Cerebellar nuclear complex (tissue), 1 donor: ENCODE measurements at places on chromosomes 1 and 21.

DNA sequence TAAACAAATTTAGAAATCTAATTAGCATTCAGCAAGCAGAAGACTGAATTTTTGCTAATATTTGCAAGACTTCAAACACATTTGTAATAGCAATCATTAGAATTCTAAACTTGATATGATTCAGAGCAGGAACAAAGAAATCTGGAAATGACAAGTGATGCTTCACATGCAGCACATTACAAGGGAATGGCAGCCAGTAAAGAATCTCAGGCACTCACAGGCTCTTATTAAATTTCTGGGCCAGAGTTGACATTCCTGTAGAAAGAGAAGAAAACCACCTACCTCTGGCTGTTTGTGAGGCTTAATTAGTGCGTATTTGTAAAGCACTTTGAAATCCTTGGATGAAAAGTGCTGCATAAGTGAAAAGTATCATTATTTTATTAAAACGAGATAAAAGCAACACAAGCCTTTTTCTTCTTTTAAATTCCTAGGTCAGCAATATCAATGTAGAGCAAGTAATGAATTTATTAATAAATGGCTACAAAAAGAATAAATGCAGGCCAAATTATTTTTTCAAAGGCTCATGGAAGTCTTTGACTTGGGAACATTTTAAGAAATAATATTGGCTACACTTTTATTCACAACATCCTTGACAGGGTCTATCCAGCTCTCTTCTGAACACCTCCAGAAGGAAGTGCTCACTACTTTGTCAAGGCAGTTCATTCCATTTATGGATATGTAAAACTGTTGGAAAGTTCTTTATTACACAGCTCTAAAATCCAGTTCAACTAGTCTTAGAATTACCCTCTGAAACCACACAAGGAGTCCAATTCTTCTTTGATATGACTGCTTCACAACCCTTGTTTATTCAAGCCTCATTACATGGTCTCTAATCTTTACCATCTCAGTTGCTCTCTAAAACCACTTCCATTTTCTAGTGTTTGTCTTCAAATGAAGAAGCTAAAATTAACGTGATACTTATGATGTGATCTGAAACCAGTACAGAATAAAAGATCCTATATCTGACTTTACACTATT is 32.1 kb upstream of the SCYL3 start:
- no peak for DNase-seq

GRCh38 chr1:6262555-6263420 is 1.9 kb upstream of the GPR153 start:
- no peak for DNase-seq

GRCh38 chr1:229920683-229921082 is 146.4 kb upstream of the GALNT2 start:
- DNase-seq: no peak

DNA sequence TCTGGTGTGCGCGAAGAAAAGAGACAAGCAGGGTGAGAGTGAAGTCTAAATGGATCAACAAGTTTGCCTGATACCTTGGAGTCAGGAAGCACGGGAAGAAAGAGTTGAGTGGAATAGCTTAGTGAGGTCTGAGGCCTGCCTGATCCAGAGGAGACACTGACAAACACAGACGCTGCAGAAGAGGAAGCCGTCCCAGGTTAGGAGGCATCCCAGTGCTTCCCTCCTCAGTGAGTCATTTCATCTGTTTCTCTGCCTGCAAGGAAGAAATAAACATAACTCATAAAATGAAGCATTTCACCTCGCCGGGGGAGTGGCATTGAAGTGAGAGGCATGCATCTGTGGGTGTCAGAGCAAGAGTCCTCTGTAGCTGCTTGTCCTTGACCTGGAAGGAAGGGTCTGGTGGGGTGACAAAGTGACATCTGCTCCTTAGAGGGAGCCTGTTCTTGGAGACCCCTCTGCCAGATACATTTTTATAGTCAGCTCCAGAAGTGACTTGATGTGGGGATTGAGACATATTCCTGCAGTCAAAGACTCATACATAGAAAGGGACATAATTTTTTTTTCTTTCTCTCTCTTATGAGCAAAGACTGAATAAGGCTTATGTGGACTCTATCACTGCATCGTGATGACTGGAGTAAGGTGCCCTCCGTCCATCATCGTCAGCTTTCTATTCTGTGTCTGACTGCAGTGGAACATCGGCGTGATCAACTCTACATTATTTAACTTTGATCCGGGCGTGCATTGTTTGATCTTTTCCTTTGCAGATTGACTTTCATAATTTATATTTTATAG is 256.7 kb downstream of the KIF26B start:
- DNase-seq: no peak

DNA sequence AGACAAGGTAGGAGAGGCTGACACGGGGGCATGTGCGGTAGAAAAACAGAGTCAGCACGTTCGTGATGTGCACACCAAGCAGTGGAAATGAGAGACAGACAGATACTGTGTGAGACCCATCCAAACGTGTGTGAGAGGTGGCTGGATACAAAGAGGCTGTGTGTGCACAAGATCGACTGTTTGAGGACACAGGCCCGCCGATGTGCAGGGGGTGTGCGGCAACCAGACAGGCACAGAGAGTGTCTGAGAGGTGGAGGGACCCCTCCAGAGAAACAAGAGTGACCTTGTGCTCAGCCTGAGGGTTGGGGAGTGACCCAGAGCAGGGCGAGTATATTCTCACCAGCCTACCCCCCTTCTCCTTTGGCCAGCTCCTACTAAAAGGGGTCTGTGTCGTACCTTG is 97.8 kb upstream of the IPO9 start:
- DNase-seq: no peak

DNA sequence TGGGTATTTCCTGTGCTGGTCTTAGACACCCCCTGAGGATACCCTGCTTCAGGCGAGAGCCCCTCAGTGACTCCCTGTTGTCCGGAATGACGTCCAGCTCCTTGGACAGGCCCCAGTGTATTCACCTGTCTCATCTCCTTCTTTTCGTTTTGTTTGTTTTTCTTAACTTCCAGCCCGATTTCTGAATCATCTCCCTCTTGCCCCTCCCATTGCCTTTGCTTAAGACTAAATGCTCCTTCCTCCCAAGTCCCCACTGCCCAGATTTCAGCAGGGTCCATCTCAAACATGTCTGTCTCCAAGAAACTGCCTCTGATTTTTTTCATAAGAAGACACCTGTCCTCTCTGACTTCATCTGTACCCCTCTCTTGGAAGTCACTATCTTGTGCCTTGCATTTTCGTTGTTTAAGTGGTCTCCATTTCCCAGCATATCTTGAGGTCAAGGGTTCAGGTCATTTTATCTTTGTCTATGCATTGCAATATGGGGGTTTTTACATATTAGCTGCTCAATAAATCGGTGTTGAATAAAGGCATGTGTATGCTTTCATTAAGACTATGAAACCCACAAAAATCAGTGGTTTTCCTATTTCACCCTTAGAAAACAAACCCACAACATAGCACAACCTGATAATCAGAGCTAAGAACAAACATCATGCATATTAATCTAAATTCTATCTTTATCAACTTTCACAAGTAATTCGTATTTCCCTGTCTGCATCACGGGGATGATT is 58.4 kb upstream of the LGALS8 start:
- DNase-seq: no peak

DNA sequence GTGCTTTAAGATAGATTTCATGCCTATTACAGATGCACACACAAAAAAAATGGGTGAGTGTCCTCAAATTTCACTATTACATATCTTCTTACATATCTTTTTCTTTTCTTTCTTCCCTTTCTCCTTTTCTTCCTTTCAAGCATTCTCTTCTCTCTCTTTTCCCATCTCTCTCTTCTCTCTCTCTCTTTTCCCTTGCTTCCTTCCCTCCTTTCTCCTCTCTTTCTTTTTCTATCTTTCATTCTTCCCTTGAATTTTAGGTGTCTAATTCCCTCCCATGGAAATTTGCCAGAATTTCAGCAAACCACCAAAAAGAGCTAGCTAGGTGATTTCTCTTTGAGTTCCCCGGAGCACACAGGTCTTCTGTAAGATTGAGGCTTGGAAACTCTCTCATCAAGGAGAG is 395.3 kb upstream of the RUNX1 start:
- DNase-seq: no peak

DNA sequence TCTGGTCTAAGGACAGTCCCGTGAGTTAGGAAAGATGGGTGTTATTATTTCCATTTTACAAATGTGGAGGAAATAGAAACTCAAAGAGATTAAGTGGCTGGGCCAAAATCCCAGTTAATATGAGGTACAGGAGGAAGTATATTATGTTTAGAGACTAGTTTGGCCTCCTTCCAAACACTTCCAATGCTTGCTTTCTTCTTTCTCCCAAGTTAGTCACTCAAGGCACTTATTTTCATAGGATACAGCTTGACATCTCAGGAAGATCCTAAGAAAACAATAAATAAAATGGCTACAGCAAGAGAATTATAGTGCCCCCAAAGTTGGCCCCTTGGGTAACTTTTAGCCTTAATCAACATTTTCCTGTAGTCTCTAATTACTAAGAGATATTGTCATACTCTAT is 47.5 kb upstream of the IPO9 start:
- no peak for DNase-seq

GRCh38 chr1:32985226-32985625 is 20.6 kb upstream of the RNF19B start:
- no peak for DNase-seq

DNA sequence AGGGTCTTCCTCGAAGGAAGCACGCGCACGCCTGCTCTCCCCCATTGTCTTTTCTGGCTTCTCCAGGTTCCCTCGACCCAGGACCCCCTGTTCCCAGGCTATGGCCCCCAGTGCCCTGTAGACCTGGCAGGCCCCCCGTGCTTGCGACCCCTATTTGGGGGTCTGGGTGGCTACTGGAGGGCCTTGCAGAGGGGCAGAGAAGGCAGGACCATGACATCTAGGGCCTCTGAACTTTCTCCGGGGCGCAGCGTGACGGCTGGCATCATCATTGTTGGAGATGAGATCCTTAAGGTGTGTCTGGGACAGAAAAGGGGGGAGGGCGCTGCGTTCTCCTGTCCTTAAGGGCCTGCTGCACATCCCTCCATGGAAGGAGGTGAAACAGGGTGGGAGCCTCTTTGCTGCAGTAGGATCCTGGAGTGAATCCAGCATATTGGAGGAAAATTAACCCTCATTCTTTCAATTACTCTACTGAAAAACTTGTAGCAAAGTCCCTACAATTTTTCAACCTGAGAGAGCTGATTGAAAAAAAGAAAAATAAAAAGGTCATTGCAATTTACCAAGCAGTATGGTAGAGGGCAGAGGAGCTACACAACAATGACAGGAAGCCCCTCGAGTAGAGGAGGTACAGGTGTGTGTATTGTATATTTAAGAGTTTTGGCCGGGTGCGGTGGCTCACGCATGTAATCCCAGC is 777 bp downstream of the FLAD1 start:
- no peak for DNase-seq

- DNase-seq: no peak
These were observed 14.2 kb downstream of the PRRX1 start for GRCh38 chr1:170678027-170678600.
